ENCODE measurements at places on chromosomes 16 and 17. TPM values are rescaled to one million over a fixed set of nuclear protein-coding genes. Genes with fewer than 3 reads are reported as not detected.

The PCGF2 gene
- total RNA-seq, result 116 TPM

The DNAH17 gene
- 0.33 TPM for total RNA-seq

The CD300C gene
- total RNA-seq, result not detected

The CDH1 gene
- total RNA-seq, result 237 TPM

The PLA2G10 gene
- 2.2 TPM for total RNA-seq

The PRSS21 gene
- total RNA-seq, result not detected

The OR1A1 gene
- not detected for total RNA-seq
